ENCODE measurements at places on chromosomes 3 and 15. TPM values are rescaled to one million over a fixed set of nuclear protein-coding genes. Genes with fewer than 3 reads are reported as not detected.

Gene FSTL1
- total RNA-seq = 687 TPM

DNA sequence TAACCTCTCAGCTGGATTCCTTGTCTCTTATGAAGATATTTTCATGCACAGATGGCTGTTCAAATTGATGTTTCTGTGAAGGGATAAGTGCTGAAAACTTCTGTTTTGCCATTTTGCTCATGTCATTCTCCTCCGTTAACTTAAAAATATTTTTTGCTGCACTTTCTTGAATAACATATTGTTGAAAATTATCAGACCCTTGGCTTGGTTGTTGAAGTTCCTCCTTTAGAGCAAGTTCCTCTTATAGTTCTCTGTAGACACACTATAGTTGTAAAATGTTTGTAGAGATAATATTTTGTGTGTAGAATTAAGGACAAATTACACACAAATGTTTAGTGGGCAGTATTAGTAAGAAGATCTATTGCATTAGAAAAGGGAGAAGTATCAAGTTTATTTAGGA, 300.4 kb downstream of the SV2B start:
- no peak overlapping the region for H3K27ac ChIP-seq
- H3K4me3 ChIP-seq = no peak overlapping the region
- no peaks in the 10 kb centered on the region for H3K27me3 ChIP-seq
- no peaks in the 10 kb centered on the region for H3K36me3 ChIP-seq
- DNase-seq = no peak
- H3K4me1 ChIP-seq = no peaks in the 10 kb centered on the region

- H3K27ac ChIP-seq = peak overlapping the region; percentile 82
- H3K4me3 ChIP-seq = no peak overlapping the region
- no peak for DNase-seq
Observed at GRCh38 chr3:71160785-71161546, 422.6 kb downstream of the FOXP1 start.

- peaks cover 18% of the 10 kb centered on the region for H3K36me3 ChIP-seq
- H3K4me3 ChIP-seq = no peak overlapping the region
- peaks cover 11% of the 10 kb centered on the region for H3K4me1 ChIP-seq
- H3K27ac ChIP-seq = no peak overlapping the region
Observed at GRCh38 chr15:41281236-41281635, 50.2 kb downstream of the CHP1 start.

Gene MCF2L2
- total RNA-seq = 1.5 TPM

GRCh38 chr15:88072598-88073390, 183.7 kb downstream of the NTRK3 start:
- H3K27ac ChIP-seq = peak overlapping the region; percentile 73
- no peak for DNase-seq
- H3K4me3 ChIP-seq = no peak overlapping the region
- H3K27me3 ChIP-seq = no peaks in the 10 kb centered on the region
- no peaks in the 10 kb centered on the region for H3K36me3 ChIP-seq
